ENCODE measurements at places on chromosomes 6 and 20.

DNA sequence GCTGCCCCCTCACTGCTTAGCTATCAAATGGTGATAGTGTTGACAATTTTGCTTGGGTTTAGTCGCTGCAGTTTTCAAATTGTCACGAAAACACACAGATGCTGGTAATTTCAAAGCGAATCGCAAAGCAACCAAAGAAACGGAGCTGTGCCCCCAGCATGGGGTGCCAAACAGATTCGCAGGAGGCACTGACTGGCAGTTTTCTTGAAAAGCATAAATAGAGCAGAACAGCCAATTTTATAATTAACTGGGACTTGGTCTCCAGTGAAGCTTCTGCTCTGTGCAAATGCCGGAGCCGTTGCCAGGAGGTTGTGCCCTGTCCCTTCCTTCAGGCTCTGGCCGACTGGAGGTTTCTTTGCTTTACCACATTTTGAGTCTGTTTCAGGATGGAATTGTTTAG, 18.8 kb downstream of the ARHGAP40 start:
- no peak for DNase-seq

DNA sequence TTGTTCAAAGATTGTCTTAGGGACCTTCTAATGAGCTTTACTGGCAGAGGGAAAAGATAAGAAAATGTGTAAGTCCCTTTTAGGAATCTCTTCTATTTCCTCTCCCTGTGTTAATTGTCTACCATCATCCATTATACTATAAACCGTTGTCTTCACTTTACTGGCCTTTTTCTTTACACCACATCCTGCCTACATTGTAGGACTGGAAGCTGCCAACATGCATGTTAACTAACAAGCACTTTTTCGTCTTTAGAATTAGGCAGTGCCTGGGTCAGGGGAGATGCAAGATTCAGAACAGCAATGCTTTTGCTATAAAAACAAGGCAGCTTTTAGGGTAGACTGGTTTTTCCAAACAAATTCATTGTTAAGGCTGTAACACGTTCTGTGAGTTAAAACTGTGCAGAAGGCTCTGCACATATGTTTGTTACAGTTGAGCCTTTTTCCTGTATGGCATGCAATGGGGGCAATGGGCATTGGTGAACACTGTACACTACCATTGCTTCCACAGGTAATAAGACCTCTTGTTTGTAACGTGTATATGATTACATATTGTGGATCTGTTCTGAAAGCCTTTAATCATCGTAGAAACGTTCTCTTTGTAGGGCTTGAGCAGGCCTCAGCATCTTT, 10.9 kb upstream of the PKIG start:
- DNase-seq: no peak

GRCh38 chr6:166567107-166567506, 19.4 kb downstream of the RAMACL start:
- DNase-seq: no peak

DNA sequence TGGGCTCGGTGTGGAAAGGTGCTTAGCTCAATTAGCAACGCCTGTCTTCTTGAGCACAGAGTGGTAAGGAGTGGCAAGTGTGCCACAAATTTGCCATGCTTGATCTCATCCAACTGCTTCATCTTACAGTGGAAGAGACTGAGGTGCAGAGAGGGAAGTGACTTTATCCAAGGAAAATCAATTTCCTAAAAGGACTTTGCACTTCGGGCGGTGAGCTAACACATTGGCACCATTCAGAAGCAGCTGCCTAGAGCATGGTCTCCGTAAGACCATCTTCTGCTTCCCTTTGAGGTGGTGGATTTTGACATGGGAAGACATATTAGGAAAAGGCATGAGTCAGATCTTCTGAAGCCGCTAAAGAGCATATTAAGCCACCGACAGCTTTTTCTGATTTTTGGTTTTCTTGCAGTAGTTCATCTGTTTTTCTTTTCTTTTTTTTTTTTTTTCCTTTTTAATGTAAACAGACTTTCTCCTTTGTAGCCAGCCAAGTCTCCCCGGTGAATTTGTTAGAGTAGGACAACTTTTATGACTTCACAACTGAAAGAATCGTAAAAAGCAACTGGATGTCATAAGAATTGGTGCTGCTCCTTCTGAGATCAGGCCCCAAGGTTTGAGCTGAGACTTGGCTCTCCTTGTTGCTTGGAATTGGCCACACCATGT, 273.2 kb downstream of the CDC5L start:
- no peak for DNase-seq

DNA sequence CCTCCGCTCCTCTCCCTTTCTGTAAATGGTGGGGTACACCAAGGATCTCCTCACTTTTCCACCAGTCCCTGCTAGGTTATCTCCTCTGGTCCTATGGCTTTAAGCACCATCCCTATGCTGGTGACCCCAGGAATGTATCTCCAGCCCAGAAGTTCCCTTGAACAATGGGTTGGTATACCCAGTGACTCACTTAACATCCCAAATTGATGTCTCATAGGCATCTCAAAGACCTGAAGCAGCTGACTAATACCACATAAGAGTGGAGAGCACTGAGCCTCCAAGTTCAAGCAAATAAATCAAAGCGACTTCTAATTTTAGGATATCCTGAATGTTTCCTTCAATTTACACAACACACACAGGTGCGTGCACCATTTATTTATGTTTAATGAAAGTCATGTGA, 48.3 kb downstream of the ADGRF1 start:
- no peak for DNase-seq

DNA sequence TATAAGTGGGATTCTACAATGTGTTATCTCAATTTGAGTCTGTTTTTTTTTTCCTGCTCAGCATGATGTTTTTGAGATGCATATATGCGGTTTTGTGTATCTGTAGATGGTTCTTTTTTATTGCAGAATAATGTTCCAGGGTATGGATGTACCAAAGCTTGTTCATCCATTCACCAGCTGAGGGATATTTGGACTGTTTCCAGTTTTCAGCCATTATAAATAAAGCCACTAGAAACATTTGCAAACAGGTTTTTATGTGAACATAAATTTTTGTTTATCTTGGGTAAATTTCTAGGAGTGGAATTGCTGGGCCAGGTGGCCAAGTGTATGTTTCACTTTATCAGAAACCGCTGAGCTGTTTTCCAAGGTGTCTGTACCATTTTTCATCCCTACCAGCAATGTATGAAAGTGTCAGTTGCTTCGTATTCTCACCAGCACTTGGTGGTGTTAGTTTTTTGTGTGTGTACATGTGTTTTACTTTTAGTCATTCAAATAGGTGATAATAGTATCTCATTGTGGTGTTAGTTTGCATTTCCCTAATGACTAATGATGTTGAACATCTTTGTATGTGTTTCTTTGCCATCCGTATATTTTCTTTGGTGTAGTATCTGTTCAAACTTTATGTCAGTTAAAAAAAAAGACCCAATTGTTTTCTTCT, 124.2 kb downstream of the CEBPB start:
- DNase-seq: no peak

- DNase-seq: no peak
Observed at GRCh38 chr6:38245295-38245694, 394.4 kb downstream of the BTBD9 start.

- DNase-seq: no peak
Observed at GRCh38 chr6:87053312-87053711, 41.6 kb downstream of the CGA start.

- DNase-seq: no peak
Observed at GRCh38 chr6:14016935-14017625, 92.3 kb downstream of the RNF182 start.

DNA sequence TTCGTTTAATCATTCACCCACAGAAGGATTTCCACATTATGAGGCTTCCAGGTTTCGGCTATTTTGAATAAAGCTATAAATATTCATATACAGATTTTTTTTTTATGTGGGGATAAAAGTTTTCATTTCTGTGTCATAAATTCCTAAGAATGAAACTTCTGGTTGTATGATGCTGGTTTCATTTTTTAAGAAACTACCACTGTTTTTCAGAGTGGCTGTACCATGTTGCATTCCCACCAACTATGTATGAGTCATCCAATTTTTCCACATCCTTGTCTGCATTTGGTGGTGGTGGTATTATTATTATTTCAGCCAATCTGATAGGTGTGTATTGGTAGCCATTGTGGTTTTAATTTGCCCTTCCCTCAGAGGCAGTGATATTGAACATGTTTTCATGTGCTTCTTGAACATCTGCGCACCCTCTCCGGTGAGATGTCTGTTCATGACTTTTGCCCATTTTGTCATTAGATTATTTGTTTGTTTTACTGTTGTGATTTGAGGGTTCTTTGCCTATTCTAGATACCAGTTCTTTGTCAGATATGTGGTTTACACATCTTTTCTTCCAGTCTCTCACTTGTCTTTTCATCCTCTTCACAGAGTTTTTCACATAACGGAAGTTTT, 75.5 kb downstream of the DOK5 start:
- no peak for DNase-seq

GRCh38 chr20:58473453-58474425, 41.5 kb downstream of the APCDD1L start:
- DNase-seq: peak; percentile 84

DNA sequence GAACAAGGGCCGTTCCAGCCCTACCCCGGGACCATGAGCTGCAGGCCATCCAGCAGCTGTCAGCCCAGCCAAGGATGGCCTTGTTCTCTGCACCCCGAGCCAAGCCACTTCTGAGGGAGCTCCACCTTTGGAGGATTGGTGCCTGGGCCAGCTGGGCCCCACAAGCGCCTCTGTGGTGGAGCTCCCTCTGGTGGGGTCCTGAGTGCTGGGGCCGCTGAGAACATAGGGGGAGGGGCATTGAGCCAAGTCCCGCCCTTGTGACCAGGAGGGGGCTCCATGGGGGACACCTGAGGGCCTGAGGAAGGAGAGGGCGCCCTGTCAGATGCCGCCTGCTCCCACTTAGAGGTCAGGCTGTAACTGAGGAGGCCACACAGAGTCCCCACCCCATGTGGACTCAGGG, 43.2 kb downstream of the YTHDF1 start:
- DNase-seq: peak; percentile 38

- DNase-seq: no peak
Observed at GRCh38 chr6:89350281-89350966, 2.1 kb downstream of the UBE2J1 start.

DNA sequence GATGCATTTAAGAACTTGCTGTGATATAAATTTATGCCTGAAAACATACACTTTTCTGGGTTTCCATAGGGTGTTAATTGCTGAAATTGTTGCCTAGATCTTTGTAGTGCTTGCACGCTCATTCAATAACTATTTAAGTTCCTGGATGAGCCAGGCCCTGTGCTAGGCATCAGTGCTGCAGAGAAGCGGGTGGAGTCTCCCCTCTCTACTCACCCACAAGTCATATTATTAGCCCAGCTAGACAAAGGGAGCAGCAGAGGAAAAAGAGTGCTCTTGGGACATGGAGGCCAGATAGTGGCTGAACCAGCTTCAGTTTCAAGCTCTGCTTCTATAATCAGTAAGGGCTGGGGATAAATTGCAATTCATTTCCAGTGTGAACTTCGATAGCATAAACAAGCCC, 329.1 kb downstream of the TFAP2B start:
- no peak for DNase-seq

GRCh38 chr20:16864963-16865362, 116.8 kb downstream of the OTOR start:
- no peak for DNase-seq

DNA sequence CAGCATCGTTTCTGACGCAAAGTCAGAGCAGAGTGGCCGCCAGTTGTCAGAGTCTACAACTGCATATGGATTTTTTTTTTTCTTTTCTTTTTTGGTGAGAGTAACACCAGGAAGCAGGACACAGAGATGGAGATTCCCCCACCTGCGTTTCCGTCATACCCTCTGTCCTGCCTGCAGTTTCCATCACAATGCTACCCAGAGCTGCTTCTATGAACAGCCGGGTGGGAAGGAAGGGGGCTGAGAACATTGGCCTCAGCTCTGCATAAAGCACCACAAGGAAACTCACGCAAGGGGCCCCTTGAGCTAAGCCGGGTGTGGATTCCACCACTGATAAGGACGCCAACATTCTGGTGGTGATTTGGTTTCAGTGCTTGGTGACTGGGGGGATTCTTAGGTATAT, 183.5 kb upstream of the AFDN start:
- DNase-seq: no peak

DNA sequence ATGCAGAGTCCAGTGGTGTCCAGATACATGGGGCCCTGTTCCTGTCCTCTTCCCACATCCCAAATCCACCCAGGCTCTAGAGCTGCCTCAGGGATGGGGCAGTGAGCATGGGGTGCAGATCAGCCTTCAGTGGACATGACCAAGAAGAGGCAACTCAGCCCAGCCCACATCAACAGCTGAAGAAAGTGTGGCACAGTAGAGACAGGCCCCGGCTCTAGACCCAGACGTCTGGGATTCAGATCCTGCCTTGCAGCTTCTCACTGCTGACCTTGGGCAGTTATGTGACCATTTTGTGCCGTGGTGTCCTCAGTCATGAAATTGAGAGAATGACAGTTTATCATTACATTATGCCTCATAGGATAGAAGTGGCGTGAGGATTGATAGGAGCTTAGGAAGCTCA, 54.6 kb upstream of the CST7 start:
- no peak for DNase-seq

DNA sequence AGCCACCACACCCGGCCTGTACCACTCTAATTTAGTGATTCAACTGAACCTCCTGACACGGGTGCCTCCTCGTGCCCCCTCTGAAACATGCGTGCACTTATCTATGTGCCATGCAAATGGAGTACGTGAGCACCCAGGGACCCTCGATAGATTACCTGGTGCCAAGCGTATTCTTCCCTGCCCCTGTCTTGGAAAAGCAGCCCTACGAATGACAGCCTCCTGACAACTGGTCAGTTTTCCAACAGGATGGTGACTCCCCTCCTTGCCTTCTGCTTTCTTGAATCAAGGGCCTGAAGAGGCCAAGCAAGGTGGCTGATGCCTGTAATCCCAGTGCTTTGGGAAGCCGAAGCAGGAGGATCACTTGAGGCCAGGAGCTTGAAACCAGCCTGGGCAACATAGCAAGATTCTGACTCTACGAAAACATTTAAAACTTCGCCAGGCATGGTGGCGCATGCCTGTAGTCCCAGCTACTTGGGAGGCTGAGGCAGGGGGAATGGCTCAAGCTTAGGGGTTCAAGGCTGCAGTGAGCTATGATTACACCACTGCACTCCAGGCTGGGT, 25.4 kb upstream of the SYNJ2 start:
- DNase-seq: no peak

DNA sequence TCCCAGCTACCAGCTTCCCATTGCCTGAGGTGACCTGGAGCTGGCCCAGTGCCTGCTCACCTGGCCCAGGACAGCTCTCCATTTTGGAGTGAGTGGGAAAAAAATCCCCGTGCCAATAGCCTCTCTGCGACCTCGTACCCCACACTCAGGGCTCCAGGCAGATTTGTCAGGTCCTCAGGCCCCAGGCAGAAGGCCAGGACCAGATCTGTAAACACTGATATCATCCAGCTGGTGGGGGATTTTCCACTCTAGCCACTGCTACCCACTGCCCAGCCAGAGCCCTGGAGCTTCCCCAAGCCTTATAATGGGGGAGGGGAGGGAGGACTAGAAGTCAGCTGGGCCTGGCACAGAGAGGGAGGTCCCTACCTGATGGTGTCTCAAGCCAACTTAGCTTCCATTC, 1.3 kb upstream of the PGC start:
- DNase-seq: no peak
